Smooth muscle cell of bladder (primary cell): ENCODE measurements at places on chromosomes 1 and 21. TPM values are rescaled to one million over a fixed set of nuclear protein-coding genes. Genes with fewer than 3 reads are reported as not detected.

CCDC185 gene
- not detected in 2 replicates for total RNA-seq

CLIC6 gene
- 0.09 and 0.28 TPM in 2 replicates for total RNA-seq

AVPR1B gene
- not detected in 2 replicates for total RNA-seq

FGR gene
- not detected in 2 replicates for total RNA-seq

CNST gene
- total RNA-seq, result 16.2 and 17.6 TPM in 2 replicates

SLC44A5 gene
- 0.09 and 0.14 TPM in 2 replicates for total RNA-seq

CASZ1 gene
- total RNA-seq, result under 0.01 and 0.14 TPM in 2 replicates

IL23R gene
- under 0.01 TPM in 1 of 2 replicates, not detected in the other for total RNA-seq

MATN1 gene
- 0.09 and 0.14 TPM in 2 replicates for total RNA-seq

ANKRD34A gene
- 0.14 and 0.18 TPM in 2 replicates for total RNA-seq

INSRR gene
- total RNA-seq, result not detected in 2 replicates

MX1 gene
- 4.4 and 14.6 TPM in 2 replicates for total RNA-seq

CHRM3 gene
- total RNA-seq, result 0.28 and 1.3 TPM in 2 replicates

CHI3L1 gene
- 14.5 and 35.3 TPM in 2 replicates for total RNA-seq

CD84 gene
- total RNA-seq, result not detected in 2 replicates

CROCC gene
- total RNA-seq, result 15.8 and 25.1 TPM in 2 replicates

SPRR2B gene
- total RNA-seq, result not detected in 2 replicates

PPIH gene
- total RNA-seq, result 19.8 and 20.1 TPM in 2 replicates

PTBP2 gene
- total RNA-seq, result 9.8 and 12.0 TPM in 2 replicates

ZBTB48 gene
- 14.5 and 16.0 TPM in 2 replicates for total RNA-seq

WNT2B gene
- 4.1 and 19.2 TPM in 2 replicates for total RNA-seq

GJA8 gene
- total RNA-seq, result not detected in 2 replicates

LIPI gene
- total RNA-seq, result not detected in 2 replicates

TEX38 gene
- total RNA-seq, result not detected in 2 replicates
